CD4-positive, alpha-beta memory T cell (primary cell): ENCODE measurements at places on chromosomes 1 and 21. TPM values are rescaled to one million over a fixed set of nuclear protein-coding genes. Genes with fewer than 3 reads are reported as not detected.
A peak's percentile ranks its signal among the peaks of the same experiment; 100 is the strongest.

- H3K27me3 ChIP-seq = no peaks in the 10 kb centered on the region
- H3K36me3 ChIP-seq = no peaks in the 10 kb centered on the region
- DNase-seq = no peak
- H3K4me1 ChIP-seq = no peaks in the 10 kb centered on the region
- no peak overlapping the region for H3K27ac ChIP-seq
These were observed 10.5 kb upstream of the LMO4 start for GRCh38 chr1:87318056-87318650.

DNA sequence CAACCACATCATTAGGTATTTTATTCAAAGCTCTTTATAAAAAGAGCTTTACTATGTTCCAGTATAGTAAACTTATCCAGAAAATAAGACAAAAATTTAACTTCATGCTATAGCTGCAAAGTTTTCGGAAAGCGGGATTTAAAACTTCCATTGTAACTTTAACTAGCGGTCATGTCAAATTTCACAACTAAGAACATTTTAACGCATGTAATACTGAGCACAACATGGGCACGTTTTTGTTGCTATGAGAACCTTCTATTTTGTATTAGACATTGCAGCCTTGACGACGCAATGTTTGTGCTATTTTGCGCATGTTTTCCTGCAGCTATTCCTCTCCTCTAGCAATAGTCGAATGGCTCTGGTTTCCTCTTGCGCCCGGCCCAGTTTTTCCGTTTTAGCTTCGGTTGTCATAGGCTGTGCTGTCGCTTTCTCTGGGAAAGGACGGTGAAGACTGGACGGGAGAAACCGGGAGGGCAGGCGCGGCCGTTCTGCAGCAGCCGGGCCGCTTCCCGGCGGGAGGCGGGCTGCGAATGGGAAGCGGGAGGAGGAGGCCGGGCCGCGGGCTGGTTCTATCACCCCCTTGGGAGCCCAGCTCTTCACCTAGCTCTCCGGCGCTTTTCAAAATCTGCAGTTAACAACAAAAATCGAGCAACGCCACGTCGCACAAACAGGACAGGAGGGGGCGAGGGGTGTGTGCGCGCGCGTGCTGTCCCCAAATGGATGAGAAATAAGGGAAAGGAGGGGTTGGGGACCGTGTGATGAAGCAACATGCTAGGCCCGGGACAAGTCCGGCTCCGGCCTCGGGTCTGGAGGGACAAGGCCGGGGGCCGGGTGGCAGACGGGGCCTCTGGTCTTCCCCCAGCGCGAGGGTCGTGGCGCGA, 105.3 kb upstream of the HNRNPU start:
- peak overlapping the region; percentile 85 for H3K4me3 ChIP-seq
- peak; percentile 84 for DNase-seq
- no peaks in the 10 kb centered on the region for H3K27me3 ChIP-seq
- H3K4me1 ChIP-seq = peaks cover 21% of the 10 kb centered on the region

DNA sequence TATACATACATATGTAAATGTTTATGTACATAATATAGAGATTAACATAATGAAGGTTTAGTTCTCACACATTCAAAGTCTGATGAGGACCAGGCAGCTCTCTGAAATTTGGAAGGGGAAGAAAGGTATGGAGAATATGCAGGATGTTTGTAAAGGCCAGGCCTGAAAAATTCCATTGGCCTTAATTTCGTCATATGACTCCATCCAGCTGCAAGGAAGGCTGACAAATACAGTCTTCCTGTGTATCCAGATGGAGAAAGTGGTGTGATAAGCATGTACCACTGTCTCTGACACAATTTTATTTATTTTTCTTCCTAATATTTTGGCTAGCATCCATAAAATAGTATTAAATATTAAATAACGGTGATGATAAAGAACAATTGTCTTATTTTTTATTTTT, 6.3 kb upstream of the SGIP1 start:
- H3K4me3 ChIP-seq = no peak overlapping the region
- DNase-seq = no peak
- no peaks in the 10 kb centered on the region for H3K36me3 ChIP-seq
- no peaks in the 10 kb centered on the region for H3K4me1 ChIP-seq
- H3K27me3 ChIP-seq = no peaks in the 10 kb centered on the region

- peak overlapping the region; percentile 36 for H3K4me3 ChIP-seq
- DNase-seq = no peak
- H3K27me3 ChIP-seq = no peaks in the 10 kb centered on the region
- H3K4me1 ChIP-seq = peaks cover 14% of the 10 kb centered on the region
These were observed 20.4 kb downstream of the H3-3A start for GRCh38 chr1:226082959-226083301.

DNA sequence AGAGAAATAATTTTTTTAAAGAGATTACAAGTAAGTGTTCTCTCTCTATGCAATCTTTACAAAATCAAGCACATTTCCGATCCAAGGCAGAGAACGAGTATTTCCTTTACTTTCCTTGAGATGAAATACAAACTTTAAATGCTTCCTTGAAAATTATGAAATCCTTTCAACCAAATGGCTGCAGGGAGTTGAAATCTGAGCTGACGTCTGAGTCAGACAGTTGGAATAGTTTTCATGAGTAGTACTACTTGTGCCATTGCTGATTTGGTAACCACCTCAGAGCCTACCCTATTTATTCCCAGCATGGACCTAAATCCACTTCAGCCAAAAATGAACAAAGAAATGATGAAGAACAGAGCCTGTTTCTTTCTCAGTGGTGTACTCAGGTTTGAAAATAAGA, 183.6 kb downstream of the GIPC2 start:
- no peaks in the 10 kb centered on the region for H3K36me3 ChIP-seq
- no peak overlapping the region for H3K27ac ChIP-seq
- H3K4me3 ChIP-seq = no peak overlapping the region
- no peak for DNase-seq

Gene KCTD3
- 2.5 TPM for total RNA-seq

Gene TNNT2
- total RNA-seq = not detected

Gene SEC16B
- total RNA-seq = not detected

Gene EDARADD
- 8.5 TPM for total RNA-seq

Gene SERPINC1
- not detected for total RNA-seq
